Lung microvascular endothelial cell (primary cell): ENCODE measurements at places on chromosomes 16 and 17. TPM values are rescaled to one million over a fixed set of nuclear protein-coding genes. Genes with fewer than 3 reads are reported as not detected.

DNA sequence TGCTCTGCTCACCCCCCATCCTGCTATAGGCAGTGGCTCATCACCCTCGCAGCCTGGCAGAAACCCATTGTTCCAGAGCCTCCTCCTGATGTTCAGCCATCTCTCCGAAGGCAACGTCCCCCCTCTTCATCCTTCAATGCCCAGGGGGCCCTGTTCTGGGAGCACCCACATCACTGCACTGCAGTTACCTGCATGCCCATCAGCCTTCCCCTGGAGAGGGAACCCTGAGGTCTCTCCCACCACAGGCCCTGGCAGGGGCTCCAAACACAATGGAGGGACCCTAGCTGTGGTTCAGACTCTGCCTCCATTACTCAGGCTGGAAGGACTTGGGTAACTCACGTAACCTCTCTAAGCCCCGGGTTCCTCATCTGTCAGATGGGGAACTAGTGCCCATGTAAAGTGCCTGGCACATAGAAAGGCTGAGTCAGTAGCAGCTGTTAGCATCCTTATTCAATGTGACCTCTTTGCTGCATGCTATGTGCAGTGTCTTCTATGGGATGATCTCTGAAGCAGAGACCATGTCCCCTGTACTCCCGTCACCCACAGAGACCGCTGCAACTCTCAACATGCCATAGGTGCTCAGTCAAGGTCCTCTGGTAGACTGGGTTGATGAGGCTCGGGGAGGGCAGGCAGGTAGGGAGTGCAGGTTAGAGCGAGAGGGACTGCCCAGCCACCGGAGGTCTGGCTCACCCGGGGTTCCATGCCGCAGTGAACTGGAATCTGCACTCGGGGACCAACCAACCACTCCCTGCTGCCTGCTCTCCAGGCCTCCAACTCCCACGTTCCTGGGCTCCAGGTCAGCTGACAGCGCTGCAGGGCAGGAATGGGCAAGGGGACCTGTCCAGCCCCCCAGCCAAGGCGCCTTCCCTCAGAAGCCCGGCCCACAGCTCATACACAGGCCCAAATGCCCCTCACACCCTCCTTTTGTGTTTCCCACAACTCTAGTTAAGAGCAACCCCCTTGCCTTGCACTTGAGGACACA is 233.2 kb downstream of the ZNF423 start:
- no peak for DNase-seq

- DNase-seq: no peak
Measured at GRCh38 chr16:75456971-75457370, 7.5 kb downstream of the TMEM170A start.

DNA sequence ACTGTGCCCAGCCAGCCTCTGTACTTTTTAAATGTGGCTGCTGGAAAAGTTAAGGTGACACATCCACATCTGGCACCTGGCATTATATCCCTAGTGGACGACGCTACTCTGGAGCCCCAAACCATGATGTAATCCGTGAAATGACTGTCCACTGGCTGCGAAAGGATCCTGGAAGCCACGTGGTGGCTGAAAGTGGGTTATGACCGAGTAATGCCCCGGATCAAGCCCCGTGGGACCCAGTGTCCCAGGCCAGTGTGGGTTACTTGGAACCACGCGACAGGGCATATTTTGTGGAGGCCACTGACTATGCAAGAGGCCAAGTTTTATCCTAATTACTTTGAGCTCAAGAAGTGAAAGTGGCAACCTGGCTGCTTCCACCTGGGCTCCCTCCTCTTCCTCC is 79.6 kb downstream of the PGS1 start:
- no peak for DNase-seq

GRCh38 chr17:57004944-57005579 is 27.1 kb downstream of the SCPEP1 start:
- DNase-seq: peak; percentile 22

GRCh38 chr17:67671493-67671892 is 46.2 kb upstream of the NOL11 start:
- peak; percentile 31 for DNase-seq

DNA sequence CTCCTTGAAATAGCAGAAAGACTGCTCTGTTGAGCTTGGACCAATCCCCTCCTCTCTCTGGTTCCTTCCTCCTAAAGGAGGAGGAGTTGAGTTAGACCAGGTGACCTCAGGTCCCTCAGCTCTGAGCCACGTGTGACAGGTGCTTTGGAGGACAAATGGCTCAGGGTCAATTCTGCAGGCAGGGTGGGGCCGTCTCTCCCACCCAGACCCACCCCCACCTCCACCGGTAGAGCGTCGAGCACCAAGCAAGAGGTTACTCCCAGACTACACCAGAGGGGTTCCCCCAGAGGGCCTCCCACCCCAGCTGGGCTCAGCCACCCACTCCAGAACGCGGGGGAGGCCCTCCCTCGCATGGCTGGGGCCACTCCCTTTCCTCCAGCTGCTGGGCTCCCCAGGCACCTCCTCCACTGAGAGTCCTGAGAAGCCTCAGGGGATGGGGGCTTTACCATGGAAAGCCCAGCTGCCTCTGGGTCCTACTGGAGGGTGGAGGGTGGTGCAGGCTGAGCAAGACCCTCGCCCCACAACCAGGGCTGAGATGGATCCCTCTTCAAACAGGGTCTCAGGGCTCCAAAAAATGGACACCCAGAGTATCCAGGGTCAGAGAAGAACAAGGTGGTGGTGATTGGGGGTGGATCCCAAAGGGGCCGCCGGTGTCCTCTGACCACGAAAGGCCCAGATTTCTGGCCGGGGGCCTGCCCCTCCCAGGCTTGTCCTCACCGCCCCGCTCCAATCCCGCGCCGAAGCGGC is 7.6 kb downstream of the MYO1C start:
- DNase-seq: no peak

DNA sequence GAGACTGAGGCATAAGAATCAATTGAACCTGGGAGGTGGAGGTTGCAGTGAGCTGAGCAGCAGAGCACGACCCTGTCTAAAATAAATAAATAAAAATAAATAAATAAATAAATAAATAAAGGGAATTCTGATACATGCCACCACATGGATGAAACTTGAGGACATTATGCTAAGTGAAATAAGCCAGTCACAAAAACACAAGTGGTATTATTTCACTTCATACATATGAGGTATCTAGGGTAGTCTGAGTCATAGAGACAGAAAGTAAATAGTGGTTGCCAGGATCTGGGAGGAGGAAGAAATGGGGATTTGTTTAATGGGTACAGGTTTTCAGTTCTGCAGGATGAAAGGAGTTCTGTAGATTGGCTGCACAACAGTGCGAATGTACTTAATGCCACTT is 16.3 kb downstream of the PIPOX start:
- peak; percentile 23 for DNase-seq

DNA sequence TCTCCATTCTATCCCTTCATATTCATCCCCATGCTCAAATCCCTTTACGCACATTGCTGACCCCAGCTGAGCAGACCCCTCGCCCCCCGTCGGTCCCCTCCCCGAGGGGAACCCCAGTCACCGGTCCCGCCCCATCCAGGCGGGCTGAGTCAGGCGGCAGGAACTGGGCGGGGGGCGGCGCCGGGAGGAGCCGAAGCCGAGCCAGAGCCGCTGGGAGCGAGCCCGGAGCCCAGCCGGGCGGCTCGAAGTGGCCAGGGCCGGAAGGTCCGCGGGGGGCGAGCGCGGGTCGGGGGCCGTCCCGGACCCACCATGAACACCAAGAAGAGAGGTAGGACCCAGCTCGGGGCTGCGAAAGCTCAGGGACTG is 8.6 kb downstream of the RIPOR1 start:
- peak; percentile 86 for DNase-seq

- no peak for DNase-seq
Measured at GRCh38 chr16:57956924-57957672, 13.8 kb downstream of the CNGB1 start.

Gene TERB1
- total RNA-seq: under 0.01 TPM in 1 of 2 replicates, not detected in the other

Gene CCL1
- not detected in 2 replicates for total RNA-seq

Gene TPSD1
- total RNA-seq: not detected in 2 replicates

Gene DRC7
- total RNA-seq: 0.20 and 0.22 TPM in 2 replicates
